ENCODE measurements at places on chromosomes 4 and X.
A peak's percentile ranks its signal among the peaks of the same experiment; 100 is the strongest.

- DNase-seq = no peak
These were observed 149.8 kb upstream of the TBL1X start for GRCh38 chrX:9315086-9315485.

GRCh38 chr4:7650606-7651385 is 216.1 kb upstream of the PSAPL1 start:
- DNase-seq = no peak

- DNase-seq = no peak
These were observed 51.8 kb upstream of the ENPEP start for GRCh38 chr4:110424144-110424543.

GRCh38 chrX:28979877-28980276 is 392.6 kb downstream of the IL1RAPL1 start:
- DNase-seq = no peak

DNA sequence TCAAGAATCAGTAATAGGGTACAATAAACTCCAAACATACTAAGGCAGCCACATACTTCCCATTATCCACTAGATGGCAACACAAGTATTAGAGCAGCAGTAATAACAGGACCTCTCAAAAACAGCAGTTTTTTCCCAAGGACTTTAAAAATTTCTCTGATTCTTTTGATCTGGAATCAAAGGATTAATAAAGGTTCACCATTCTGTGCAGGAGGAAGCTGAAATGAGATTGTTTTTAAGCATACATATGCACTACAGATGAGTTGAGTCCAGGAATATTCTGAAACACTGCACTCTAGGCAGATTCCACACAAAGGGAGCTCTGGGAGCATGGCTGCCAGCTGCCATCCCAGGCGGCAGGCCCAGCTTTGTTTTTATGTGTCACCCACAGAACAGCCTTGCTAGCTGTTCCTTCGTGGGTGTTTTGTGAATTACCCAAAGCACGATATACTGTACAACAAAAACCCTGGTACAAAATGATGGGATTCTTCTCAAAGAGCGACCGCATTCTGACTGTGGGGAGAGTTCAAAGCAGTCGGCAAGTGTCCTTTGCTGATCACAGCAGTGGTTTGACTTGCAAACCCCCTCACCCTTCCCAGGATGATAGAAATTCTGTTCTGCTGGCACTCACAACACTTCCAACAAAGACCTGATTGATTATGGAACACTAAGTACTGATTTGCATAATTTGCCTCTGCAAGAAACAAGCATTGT is 61.0 kb downstream of the STX18 start:
- peak; percentile 39 for DNase-seq

GRCh38 chr4:110627977-110628662 is 5.2 kb upstream of the PITX2 start:
- no peak for DNase-seq

DNA sequence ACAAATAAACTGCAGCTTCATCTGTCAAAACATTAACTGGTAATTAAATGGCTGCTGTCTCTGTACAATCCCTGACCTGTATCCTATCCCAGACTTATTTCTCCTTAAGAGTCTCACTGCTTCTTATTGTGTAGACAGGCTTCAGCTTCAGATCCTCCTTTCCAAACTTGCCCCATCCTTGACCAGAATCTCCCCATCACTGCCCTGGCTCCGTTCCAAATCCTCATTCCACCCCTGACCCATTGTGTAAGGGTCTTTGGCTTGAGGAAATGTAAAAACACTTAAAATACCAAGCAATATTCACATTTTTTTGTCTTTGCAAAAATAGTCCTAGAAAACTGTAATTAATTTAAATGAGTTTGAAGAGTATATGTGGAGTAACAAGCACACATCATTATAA is 152.6 kb upstream of the VEGFC start:
- DNase-seq = peak; percentile 70

- DNase-seq = peak; percentile 47
These were observed 53.8 kb downstream of the RAP1GDS1 start for GRCh38 chr4:98314791-98315565.

DNA sequence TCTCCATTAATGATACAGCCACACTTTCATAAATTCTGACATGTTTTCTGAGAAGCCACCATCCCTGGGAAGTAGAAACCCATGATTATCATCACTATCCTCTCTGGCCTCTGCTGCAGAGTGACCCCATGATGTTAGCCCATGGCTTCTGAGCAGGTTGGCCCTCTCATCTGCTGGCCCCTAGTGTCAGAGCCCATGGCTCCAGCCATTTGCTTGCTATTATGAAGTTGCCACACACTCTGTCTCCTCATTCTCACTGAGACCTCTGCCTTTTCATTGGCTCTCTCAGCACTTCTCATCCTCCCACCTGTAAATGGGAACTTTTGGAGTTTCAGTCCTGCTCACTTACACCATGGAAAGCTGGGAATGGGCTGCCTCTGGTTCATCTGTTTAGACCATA is 192.7 kb downstream of the GASK1B start:
- no peak for DNase-seq

DNA sequence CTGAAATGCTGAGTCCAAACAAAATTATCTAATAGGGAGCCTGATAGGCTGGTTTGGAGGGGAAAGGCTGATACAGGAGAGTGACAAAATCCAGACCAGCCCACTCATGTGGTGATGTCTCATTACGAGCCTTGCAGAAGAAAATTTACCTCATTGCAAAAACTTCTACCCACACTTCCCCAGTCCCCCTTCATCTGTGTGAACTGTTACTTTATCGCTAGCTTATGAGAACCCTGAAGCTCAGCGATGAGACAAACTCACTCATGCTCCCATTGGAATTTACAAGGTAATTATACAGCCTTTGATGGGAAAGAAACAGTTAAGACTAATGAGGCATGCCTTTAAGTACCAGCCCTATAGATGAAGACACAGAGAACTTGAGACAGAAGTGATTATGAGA is 76.1 kb downstream of the ARHGAP6 start:
- no peak for DNase-seq

- peak; percentile 70 for DNase-seq
These were observed 30.4 kb downstream of the DDX60L start for GRCh38 chr4:168449719-168450452.

DNA sequence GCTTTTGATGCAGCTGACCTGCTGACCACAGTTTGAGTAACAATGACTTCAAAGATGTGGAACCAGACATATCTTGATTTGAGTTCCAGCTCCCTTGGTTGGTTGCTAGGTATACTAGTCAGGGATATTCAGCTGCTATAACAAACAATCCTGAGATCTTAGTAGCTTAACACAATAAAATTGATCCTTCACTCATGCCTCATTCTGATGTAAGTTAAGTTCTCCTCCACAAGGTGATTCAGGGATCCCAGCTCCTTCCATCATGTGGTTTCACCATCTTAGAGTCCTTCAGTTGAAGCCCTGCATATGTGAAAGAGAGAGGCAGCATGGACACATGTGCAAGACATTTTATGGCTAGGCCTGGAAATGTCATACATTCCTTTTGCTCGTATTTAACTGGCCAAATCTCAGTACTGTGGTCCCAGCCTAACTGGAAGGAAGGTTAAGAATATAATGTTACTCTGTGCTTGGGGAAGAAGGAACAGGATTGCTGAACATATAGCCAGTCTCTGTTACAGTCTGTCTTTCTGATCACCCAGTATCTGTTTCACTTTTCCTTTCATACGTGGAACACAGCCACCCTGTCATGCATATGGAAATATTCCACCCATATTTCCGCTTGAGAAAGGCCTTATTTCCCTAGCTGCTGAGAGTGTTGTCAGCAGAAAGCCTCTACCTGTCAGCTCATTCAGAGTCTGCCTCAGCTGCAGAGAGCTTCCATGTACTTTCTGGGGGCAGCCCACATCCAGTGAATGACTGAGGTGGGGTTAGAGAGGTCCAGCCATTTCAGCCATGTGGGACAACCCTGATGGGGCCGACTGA is 7.1 kb downstream of the SMIM9 start:
- DNase-seq = peak; percentile 1

- no peak for DNase-seq
These were observed 170.8 kb upstream of the RAI2 start for GRCh38 chrX:18031726-18032375.

DNA sequence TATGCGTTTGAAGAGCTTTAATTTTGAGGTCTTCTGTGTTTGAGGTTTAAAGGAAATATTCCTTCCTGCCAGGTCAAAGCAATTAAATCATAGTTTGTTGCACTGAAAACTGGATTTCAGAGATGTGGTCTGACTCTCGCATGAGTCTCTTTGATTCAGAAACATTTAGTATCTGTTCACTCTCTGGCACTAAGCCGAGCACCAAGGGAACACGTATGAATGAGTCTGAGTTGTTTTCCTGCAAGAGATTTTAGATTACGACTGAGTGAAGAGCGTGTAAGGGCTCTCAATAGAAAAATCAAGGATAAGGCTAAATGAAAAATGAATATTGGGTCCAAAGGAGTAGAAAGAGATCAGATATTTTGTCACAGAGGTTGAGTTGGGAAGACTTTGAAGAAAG is 875.4 kb upstream of the PRKX start:
- no peak for DNase-seq

- DNase-seq = no peak
These were observed 42.2 kb upstream of the PUDP start for GRCh38 chrX:7190157-7190556.

GRCh38 chrX:9335251-9335650 is 129.6 kb upstream of the TBL1X start:
- DNase-seq = no peak

DNA sequence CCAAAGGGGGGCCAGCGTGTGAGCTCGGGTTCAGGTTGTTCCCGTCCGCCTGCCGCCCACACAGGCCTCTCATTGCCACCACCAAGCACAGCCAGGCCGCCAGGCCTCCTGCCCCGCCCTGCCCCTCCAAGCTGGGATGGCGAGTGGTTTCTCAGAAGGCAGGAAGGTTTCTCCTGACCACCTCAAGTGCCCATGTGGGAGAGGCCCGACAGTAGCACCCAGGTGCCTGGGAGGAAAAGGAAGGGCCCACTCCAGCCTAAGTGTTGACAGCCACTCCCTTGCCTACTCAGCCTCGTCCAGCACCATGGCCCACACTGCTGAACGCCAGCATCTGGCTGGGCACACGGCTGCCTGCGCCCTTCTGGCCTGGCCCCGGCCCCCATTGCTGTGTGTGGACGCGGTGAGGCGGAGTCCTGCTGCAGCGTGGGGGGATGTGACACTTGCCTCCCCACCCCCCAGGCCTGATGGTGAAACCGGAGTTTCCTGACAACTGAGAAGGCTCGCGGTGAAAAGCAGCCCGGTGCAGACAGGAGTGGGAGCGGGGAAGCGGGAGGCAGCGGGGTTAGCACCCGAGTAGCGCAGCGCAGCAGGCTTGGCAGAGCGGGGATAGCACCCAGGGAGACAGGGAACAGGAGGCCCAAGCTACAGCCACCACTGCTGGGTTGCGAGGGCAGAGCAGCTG is 19.2 kb downstream of the FLNA start:
- DNase-seq = peak; percentile 26

GRCh38 chr4:7799736-7800135 is 139.9 kb downstream of the AFAP1 start:
- no peak for DNase-seq

DNA sequence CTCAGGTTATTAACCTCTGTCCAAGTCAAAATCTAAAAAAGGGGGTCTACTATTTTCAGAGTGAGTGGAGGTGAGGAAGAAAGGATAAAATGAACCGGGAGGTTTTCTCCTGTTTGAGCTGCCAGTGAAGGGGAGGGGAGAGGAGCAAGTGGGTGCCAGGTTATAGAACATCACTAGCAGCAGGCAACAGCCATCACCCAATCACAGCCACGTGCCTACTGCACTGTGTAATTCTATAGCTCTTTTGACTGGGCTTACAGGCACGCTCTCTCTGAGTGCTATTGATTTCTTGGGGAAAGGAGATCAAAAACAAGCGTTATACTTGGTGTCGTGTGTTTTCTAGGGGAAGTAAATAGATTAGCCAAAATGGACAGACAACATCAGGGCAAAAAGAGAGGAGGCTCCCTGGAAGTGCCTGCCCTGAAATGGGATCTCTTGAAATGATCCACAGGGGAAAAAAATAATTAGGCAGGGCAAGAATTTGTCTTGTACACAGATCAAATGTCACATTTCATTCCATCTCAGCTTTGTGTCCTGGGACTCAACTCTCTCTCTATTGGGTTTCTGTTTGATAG is 300.5 kb upstream of the LCORL start:
- DNase-seq = no peak

DNA sequence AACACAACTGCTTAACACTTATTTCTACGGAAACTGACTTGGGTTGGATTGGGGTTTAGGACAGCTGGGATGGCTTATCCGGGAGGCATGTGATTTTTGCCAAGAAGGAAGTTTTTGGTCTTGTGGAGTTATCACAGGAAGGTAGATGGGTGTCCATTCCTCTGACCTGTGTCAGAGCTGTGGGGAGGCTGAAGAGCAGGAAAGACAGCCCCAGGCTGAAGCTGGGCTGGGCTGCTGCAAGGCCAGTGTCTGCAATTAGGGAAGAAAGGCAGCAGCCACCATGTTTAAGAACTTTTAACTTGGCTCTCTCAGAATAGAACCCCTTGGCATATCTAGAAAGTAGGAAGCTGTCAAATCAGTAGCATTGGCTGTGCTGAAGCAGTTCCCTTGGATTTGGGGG is 42.3 kb downstream of the CCNG2 start:
- peak; percentile 9 for DNase-seq

DNA sequence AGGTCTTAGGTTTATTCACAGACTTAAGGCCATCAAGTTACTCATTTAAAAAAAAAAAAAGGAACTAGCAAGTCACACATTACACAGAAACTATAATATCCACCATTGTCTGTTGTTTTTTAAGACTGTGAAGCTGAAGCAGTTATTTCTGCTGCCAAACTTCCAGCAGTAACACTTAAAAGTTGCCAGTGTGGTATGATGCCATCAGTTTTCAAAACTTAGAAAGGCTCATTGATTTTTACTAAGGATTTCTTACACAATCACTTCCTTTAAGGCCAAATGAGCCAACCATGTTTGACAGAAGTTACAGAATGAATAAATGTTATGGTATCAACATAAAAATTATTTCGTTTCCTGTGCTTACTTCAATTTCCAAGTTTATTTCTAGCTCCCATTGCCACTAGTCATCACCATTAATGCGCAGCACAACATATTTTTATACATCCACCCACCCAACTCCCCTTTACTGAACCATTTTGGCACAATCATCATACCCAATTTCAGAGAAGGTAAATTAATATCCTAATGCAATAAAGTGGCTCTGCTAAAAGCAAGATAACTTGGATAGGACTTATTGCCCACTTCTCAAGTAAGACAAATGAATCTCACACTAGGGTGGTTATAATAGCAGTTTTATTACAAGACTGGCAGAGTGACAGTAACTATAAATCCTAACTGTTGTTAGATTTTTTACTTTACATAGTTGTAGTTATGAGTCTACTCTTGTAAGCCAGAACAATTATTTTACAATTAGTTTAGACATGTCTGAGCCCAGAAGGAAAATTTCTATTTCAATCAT is 13.1 kb downstream of the PDGFC start:
- peak; percentile 46 for DNase-seq

- no peak for DNase-seq
These were observed 1300.9 kb upstream of the DIAPH2 start for GRCh38 chrX:95383778-95384177.

- no peak for DNase-seq
These were observed 8.0 kb upstream of the GATB start for GRCh38 chr4:151768835-151769234.

GRCh38 chrX:147680251-147680650 is 231.5 kb upstream of the FMR1 start:
- no peak for DNase-seq

All from EH (cell line).